ENCODE measurements at places on chromosomes 6 and 20.

DNA sequence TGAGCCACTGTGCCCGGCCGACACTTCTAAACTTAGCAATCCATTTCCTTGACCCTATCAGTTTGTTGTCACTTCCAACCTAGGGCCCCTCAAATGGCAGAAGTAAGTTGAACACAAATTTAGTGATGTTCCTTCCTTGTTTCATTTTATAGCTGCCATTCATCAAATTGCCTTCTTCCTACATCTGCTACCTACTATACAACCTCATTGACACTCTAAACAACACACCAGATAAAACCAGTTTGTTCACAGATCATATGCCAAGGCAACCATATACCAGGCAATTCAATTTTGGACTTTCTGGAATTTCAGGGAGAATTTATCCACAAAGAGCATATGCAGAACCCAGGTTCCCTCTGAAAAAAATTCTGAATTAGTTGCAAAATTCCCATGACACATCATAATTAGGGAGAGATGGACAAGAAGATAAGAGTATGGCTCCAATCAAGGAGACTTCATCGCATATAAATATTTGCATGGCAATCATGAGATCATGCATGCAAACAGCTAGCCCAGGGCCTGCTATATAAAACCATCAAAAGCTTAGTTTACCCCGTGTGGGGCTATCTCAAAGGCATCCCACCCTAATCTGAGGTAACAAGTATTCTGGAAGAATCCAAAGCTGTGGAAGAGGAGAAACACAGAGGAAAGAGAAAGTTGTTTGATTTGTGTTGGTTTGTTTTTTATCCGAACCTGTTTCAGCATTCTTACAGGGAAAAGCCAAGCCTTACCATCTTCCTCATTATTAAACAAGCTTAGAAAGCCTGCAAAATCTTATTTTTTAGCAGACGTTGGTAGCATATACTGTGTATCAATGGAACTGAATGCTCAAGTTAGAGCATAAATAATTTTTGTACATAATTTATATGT, 132.8 kb upstream of the TNFAIP3 start:
- no peak for DNase-seq

- DNase-seq: no peak
Measured at GRCh38 chr6:107563694-107564588, 74.0 kb downstream of the SOBP start.

- DNase-seq: no peak
Measured at GRCh38 chr6:16092990-16093389, 35.9 kb upstream of the MYLIP start.

DNA sequence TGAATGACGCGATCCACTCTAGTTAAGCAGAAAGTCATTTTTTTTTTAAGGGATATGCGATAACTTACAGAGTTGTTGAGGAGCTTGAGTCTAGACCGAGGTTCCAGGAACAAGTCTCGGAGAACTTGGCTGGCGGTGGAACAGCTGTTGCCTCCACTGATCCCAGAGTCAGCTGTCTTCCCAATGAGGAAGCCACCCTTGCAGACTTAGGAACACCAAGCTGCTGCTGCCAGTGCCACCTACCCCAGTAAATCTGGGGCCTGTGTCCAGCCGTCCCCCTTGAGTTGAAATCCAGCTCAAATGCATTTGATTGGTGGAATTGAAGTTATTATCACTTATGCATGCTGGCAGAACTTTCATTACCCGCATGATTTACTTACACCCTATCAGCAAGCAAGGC, 6.7 kb downstream of the PFDN4 start:
- DNase-seq: no peak

GRCh38 chr6:69988458-69989126, 122.2 kb downstream of the COL19A1 start:
- no peak for DNase-seq

- DNase-seq: peak; percentile 82
Measured at GRCh38 chr6:31945507-31946369, at the start of gene CFB. CFB (plus strand) TSS chr6:31946095; CDS start chr6:31946222, 127 bp downstream.

DNA sequence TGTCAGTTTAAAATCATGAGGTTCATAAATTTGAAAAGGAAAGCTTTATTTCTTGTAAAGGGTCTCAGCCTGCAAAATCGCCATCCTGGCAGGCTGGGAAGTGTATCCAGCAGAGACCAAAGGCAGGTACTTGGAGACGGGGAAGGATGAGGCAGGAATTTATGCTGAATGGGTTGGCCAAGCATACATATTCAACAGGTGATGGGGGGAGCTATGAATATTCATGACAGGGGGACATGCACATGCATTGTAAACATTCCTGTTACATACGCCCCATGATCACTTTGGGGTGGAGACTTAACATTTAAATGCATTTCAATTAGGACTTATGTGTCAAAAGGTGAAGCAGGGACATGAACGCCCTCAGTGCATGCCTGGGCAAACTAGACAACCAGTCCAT, 9.8 kb upstream of the SLC22A1 start:
- DNase-seq: no peak

- no peak for DNase-seq
Measured at GRCh38 chr6:69933239-69933638, 66.9 kb downstream of the COL19A1 start.

DNA sequence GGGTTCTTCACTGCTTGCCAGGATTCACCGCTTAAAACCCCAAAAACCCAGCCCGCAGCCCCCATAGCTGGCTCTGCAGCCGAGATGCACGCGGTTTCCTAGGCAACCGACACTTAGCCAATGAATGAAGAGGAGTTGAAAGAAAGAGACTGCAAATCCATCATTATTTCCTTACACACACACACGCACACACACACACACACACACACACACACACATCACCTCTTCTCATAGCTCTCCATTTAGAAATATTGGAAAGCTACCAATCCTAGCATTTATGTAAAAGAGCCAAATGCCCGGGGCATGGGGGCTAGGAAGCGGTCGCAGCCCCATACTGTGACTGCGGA, 3.4 kb upstream of the TUBB2B start:
- DNase-seq: peak; percentile 21

DNA sequence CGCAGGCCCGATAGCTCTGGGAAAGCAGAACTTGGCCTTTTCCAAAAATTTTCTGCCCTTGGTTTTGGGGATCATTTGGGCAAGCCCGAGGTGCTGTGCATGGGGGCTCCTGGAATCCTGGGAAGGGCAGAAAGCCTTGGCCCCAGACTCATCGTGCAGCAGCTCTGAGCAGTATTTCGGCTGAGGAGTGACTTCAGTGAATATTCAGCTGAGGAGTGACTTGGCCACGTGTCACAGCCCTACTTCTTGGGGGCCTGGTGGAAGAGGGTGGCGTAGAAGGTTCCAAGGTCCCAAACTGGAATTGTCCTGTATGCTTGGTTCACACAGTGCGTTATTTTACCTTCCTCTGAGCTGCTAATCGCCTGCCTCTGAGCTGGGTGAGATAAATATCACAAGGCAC, 1.1 kb upstream of the BMP2 start:
- DNase-seq: no peak

- DNase-seq: peak; percentile 68
Measured at GRCh38 chr20:62668441-62669027, 26.2 kb downstream of the SLCO4A1 start.

- peak; percentile 88 for DNase-seq
Measured at GRCh38 chr6:168956884-168957730, 296.5 kb downstream of the THBS2 start.

DNA sequence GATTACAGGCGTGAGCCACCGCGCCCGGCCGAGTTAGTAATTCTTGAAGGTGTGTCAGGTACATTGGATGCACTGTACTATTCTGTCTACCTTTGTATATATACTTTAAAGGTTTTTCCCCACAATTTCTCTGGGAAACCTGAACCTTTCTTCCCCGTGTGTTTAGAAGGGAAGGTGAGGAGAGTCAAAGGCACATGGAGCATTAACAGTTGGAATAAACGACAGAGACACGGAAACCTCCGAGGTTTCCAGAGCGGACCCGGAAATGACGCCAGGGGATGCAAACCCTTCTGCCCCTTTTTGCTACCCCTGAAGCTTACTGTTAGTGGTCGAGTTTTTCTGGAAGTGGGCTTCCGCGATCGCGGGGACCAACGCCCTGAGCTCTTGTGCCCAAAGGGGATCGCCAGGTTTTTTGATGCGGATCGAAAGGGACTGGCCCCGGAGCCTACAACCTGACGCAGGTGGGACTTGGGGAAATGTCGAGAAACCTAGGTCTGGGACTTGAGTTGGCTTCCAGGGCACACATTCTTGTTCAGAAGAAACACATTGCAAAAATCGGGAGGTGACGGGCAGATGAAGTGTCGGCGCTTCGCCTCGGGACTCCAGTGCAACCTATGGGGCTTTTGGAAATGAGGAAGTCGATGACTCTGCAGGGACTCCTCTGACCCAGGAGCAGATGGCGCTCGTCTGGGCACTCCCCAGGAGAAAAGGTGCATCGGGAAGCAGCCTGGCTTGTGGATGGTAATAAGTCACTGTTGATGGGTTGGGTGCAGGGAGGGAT, 218.2 kb downstream of the OR2B2 start:
- DNase-seq: no peak

DNA sequence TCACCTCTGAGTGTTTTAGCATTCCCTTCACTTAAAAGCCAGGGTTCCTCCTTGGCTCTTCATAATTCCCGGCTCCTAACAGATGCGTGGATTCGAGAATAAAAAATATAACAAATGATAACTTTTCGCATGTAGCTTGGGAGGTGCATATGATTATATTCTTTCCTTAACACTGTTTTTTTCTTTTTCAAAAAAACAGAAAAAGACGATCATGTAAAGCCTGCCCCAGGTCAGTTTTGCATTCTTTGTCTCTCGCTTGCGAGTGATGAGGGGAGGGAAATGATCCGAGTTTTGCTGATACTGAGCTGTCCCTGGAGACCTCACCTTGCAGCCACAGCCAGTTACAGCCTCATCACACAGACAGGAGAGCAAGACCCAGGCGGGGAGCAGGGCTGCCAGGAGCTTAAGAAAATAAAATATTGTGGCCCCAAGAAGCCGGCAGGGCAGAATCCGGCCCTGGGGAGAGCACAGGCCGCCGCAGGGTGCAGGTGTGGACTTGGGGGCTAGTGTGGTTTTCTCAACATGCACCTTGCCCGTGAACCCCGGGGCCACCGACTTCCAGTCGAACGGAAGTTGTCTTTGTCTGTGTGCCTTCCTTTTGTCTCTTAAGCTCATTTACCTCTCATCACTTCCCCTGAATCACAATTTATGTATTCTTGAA, 301.8 kb downstream of the TAF4 start:
- no peak for DNase-seq

DNA sequence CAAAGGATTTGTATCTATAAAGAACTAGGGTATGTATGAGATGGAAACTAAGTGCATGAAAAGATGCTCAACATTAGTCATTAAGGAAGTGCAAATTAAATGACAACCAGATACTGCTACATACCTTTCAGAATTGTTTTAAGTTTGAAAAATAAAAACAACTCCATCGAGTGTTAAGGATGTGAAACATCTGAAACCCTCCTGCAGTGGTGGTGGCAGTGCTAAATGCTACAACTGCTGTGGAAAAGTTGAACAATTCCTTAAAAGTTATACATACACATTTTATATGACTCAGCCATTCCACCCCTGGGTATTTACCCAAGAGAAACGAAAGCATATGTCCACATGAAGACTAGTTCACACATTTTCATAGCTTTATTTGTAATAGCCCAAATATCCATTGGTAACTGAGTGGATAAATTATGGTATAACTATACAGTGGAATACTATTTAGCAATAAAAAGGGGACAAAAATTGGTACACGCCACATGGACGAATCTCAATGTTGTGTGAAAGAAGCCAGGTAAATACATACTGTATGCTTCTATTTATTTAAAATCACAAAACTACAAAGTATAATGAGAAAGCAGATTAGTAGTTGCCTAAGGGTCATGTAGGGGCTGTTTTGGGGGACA, 10.6 kb downstream of the ARMH2 start:
- DNase-seq: no peak

GRCh38 chr20:59160389-59161115, 3.1 kb upstream of the ZNF831 start:
- DNase-seq: no peak

- no peak for DNase-seq
Measured at GRCh38 chr6:137640086-137640485, 145.9 kb upstream of the OLIG3 start.

DNA sequence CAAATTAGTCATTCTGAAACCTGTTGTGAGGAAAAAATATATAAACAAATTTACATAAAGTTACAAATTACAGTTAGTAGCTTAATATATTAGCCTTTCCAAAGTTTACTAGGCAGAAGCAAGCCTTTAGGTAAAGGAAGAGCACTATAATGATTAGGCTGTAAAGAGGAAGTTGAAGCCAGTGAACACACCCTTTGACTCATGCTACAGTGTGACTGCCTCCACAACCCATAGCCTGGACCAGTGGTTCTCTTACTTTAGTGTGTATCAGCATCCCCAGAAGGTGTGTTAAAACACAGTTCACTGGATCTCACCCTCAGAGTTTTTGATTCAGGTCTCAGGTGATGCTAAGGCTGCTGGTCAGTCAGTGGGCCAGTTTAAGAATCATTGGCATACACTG, 91.4 kb upstream of the DEFB112 start:
- DNase-seq: no peak

DNA sequence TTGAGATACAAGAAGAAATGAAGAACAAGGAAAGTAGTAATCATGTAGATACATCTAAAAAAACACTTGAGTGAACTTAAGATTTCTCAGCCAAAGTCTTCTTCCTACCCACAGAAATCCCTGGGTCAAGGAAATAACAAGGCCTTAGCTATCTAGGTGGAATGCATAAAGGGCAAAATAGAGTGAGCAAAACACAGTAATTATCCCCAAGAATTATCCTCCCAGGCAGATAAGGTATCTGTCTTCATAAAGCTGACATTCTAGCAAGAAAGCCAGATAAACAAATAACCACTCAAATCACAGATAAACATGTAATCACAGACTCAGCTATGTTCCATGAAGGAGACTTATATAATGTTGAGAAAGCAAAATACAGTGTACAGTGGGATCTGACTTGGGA, 136.9 kb upstream of the C6orf118 start:
- no peak for DNase-seq

DNA sequence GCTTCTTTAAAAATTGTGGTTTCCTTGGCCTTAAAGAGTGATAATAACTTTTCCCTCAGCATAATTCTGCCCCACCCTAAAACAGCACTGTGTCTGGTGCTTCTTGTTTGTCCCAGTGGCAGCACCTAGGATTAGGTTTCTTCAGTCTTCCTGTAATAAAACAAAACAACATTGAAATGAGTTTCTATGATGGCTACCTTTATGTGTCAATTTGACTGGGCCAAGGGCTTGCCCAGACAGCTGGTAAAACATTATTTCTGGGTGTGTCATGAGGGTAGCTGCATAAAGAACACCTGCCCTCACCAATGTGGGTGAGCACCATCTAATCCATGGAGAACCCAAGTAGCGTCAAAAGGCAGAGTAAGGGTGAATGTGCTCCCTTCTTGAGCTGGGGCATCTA, 117.8 kb downstream of the QRSL1 start:
- DNase-seq: no peak

GRCh38 chr6:32953775-32954174, 878 bp upstream of the HLA-DMA start:
- DNase-seq: no peak

DNA sequence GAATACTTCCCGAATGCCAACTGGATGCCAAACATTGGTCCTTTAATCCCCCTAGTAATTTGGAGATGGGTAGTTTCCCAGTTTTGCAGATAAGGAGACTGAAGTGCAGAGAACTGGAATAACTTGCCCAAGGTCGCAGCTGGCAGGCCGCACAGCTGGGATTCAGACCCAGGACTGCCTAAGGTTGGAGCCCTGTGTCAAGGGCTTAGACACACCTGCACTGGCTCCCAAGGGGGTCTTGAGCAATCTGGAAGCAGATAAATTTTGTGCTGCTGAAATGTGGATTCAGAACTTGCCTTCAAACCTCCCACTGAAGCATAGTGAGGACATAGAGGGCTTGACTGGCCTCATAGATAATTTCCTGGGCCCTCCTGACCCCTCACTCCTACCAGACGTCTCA, 30.5 kb downstream of the FOXP4 start:
- DNase-seq: no peak
